Cerebellar nuclear complex (tissue), 1 donor: ENCODE measurements at places on chromosomes 1 and 21.

GRCh38 chr1:46576596-46576995 lies 25.1 kb upstream of the KNCN start:
- no peak for DNase-seq

- no peak for DNase-seq
These were observed 70.9 kb downstream of the NAV1 start for GRCh38 chr1:201609661-201610318.

DNA sequence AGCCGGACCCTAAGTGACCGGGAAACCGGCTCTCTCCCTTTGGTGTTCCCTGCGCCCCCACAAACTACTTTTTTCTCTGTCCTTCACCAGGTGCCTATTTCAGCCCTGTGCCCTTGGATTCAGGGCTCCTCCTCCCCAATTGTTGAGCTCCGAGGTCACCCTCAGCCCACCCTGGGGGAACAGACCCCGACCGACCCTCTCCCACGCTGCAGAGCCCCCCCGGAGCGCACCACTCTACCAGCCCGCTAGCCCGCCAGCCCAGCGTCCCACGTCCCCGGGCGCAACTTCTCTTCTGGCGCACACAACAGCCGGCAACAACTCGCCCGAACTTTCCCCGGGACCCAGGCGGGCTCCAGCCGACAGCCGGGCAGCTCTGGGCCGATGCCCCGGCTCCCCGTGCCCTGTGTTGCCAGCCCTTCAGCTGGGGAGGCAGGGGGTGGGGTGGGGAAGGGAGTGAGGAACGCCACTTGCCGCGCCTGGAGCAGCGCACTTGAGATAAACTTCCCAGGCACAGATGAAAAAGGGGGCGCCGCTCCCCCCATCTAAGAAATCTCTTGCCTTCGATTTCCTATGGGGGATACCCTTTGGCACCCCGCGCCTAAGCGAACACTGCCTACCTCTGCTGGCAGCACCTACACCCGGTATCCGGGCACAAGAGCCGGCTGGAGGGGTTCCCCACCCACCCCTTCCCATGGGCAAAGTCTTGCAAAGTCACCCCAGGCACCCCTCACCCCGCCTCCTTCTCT lies 997 bp downstream of the CASZ1 start:
- no peak for DNase-seq

GRCh38 chr1:219686171-219686570 lies 73.3 kb upstream of the ZC3H11B start:
- no peak for DNase-seq

DNA sequence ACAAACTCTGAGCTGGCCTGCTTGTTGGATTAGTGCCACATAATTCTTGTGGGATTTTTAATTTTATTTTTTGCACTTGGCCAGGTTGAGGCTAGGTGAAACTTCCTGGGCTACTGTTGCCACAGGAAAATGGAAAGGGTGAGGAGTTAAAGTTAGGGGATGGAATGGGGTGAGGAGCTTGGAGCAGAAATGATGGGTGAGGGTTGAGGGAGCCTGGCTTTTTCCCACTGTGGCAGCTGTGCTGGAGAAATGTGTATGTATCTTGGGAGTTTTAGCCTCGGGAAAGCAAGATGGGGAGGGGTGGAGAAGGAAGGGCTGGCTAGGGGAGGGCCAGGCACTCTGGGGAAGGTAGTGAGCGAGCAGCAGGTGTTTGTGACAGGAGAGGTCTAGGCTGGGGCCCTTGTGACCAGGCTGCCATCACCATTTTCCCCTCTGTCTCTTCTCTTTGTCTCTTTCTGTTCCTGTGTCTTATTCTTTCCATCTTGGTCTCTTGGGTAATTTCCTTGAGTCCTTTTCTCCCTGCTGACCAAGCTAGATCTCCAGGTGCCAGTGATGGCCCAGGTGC lies 2.0 kb downstream of the ZNF687 start:
- no peak for DNase-seq

GRCh38 chr1:88009916-88010315 lies 674.2 kb upstream of the PKN2 start:
- DNase-seq, result no peak
